ENCODE measurements at places on chromosomes 11 and 22. TPM values are rescaled to one million over a fixed set of nuclear protein-coding genes. Genes with fewer than 3 reads are reported as not detected.

The ACRV1 gene
- total RNA-seq, result 0.29 TPM

The SYT12 gene
- 30.3 TPM for total RNA-seq

The FBLN1 gene
- 267 TPM for total RNA-seq

The SERHL2 gene
- total RNA-seq, result 16.7 TPM

The NXPE4 gene
- 0.29 TPM for total RNA-seq

The CD6 gene
- 0.98 TPM for total RNA-seq

The OPCML gene
- total RNA-seq, result not detected

The OR5P2 gene
- total RNA-seq, result 6.6 TPM

The LRRC32 gene
- total RNA-seq, result 42.6 TPM

The MYEOV gene
- total RNA-seq, result 2.8 TPM

The ART1 gene
- not detected for total RNA-seq

The OR4A16 gene
- not detected for total RNA-seq

The POU2F3 gene
- total RNA-seq, result not detected

The TEX12 gene
- total RNA-seq, result 1.3 TPM

Measured in breast epithelium (tissue), 4 donors.